ENCODE measurements at places on chromosomes 4 and X. TPM values are rescaled to one million over a fixed set of nuclear protein-coding genes. Genes with fewer than 3 reads are reported as not detected.

DNA sequence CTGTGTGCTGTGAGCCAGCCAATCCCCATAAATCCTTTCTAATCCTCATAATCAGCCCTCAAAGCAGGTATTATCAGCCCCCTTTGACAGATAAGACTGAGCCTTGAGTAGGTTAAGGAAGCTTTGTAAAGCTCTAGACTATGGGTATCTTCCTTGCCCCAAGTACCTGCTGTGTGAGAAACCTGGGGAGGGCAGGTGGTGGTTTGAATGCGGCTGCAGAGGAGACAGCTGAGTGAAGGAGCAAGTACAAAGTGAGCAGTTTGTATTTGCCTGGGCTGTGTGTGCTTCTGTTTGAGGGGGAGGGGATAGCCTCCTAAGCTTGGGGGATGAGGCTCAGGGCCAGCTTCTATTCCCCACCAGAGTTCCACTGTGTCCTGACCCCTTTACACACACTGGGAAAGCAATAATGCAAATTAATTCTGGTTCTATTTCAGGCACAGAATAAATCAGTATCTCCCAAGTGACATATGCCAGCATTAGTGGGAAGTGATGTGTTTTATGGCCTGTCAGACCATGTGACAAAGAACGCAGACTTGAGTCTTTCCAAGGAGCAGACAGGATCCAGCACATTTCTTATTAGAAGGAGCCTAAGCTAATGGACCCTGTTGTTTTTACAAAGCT lies 63.5 kb downstream of the EVC start:
- no peaks in the 10 kb centered on the region for H3K4me1 ChIP-seq
- no peaks in the 10 kb centered on the region for H3K27me3 ChIP-seq
- H3K27ac ChIP-seq: no peak overlapping the region
- H3K4me3 ChIP-seq: no peak overlapping the region

GRCh38 chr4:58602022-58602421 lies 1491.8 kb upstream of the IGFBP7 start:
- no peak overlapping the region for H3K4me3 ChIP-seq
- no peak for DNase-seq
- no peak overlapping the region for H3K27ac ChIP-seq
- H3K4me1 ChIP-seq: no peaks in the 10 kb centered on the region

GRCh38 chr4:101122019-101122418 lies 225.3 kb downstream of the PPP3CA start:
- no peaks in the 10 kb centered on the region for H3K36me3 ChIP-seq
- H3K27me3 ChIP-seq: no peaks in the 10 kb centered on the region
- no peak overlapping the region for H3K27ac ChIP-seq
- H3K4me3 ChIP-seq: no peak overlapping the region
- H3K4me1 ChIP-seq: peaks cover 24% of the 10 kb centered on the region

DNA sequence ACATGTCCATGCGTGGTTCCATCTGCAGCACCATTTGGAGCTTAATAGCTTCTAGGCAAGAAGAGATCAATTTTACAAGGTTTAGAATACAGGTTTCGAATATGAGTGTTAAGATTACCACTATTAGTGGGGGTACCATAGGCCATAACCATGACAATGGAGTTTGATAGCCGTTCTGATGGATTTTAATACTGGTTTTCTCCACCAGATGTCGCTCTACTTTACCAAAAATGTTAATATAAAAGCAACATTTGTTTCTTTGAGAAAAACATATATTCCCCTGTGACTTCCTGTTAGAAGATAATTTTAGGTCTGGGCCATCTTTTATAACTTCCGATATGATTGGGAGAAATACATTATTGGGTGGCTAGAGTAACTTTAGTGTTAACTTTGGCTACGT lies 499.7 kb upstream of the POU3F4 start:
- H3K4me1 ChIP-seq: no peaks in the 10 kb centered on the region
- H3K27ac ChIP-seq: no peak overlapping the region
- H3K27me3 ChIP-seq: no peaks in the 10 kb centered on the region
- no peaks in the 10 kb centered on the region for H3K36me3 ChIP-seq

Gene THAP9
- total RNA-seq: 3.6 TPM

Gene S100P
- total RNA-seq: 30.2 TPM

Gene CENPVL2
- not detected for total RNA-seq

Gene KLB
- not detected for total RNA-seq

Gene VCX
- total RNA-seq: not detected

Gene PSAPL1
- total RNA-seq: not detected
